GOT3 (cell line): ENCODE measurements at places on chromosomes 4 and X.

DNA sequence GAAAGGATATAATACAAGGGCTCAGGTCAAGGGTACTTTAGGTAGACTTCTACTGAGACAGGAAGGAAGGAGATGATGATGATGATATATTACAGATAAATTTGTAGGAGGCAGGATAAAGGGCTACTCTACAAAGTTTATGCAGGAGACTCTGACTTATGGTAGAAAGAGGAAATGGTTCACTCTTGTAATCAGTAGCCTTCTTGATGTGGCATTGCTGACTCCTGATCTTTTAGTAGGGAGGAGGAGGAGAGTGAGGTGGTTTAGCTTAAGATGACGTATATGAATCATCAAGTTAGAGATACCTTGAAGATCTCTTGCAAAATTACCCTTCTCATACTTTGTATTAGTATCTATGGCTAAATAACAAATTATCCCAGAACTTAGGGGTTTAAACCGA, 4.7 kb downstream of the BLTP1 start:
- DNase-seq = no peak

DNA sequence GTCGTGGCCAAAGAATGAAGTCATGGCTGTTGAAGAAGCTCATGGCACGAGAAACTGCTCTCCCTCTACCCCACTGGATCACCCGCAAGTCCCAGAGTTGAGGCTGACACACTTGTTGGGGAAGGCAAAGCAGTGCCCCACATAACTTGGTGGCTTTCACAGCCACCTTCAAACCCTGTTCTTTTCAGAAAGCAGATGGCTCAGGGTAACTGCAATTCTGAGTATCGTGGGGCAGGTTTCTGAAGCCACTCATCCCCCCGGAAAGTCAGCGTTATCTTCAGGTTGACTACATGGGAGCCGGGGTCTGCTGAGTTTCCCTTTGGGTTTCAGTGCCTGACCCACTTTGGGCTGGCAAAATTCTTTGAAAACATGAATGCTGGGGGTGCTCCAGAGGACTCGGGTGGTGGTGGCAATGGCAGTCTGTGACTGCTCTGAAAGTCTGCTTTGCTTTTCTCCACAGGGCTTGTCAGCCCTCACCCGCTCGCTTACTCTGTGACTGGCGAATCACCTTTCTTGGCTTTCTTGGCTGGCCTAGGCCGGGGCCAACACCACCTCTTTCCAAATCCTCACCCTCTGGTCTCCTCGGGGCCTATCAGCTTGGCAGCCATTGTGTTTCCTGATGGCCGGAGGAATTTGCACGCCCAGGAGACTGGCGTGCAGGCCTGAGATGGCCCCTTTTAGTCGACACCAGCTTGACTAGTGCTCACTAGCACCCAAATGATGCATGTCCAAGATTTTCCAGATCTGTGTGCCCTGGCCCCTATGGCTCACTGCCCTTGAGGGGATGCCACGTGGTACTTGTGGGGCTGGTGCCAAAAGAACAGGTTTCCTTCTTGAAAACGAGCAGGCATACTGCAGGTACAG, 7.3 kb downstream of the PPP1R3F start:
- DNase-seq = no peak

- no peak for DNase-seq
These were observed 356.0 kb upstream of the RASGEF1B start for GRCh38 chr4:81827577-81828202.

- DNase-seq = no peak
These were observed 24.4 kb upstream of the PDZD4 start for GRCh38 chrX:153854702-153855101.

DNA sequence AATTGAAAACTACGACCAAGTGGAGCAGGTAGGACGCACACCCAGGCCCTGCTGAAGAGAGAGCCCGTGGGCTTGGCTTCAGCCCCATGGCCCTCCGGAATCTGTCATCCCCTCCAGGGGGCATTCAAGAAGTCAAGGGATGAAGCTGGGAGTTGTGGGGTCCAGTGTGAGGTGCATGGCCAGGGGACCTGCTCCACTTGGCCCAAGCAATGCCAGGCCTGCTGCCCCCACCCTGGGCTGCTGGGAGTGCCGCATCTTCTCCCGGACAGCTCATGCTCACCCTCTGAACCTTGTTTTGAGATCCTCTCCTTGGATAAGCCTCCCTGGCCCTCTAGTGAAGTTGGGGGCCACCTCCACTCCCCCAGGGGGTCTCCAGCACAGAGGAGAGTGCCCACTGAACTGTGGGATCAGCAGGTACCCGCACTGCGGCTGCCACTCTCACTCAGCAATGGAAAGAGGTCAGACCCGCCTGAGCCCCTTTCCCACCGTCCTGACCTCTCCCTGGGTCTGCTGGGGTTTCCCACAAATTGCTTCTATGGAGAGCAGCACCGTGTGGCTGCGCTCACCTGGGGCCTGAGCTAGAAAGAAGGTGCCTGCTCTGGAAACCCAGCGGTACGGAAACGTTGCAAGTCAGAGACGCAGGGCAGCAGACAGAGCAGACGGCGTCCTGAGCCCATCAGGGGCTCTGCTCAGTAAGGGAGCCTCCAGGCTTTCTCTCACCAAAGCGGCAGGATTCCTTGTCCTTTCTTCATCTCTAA, 5.0 kb upstream of the ABLIM2 start:
- DNase-seq = no peak

- no peak for DNase-seq
These were observed 85.6 kb downstream of the ANTXR2 start for GRCh38 chr4:79987401-79987800.

GRCh38 chrX:519741-520140, 110.8 kb upstream of the SHOX start:
- no peak for DNase-seq

GRCh38 chrX:104988038-104988437, 232.5 kb downstream of the TEX13A start:
- DNase-seq = no peak

GRCh38 chr4:4857001-4857808, 2.3 kb upstream of the MSX1 start:
- DNase-seq = no peak

DNA sequence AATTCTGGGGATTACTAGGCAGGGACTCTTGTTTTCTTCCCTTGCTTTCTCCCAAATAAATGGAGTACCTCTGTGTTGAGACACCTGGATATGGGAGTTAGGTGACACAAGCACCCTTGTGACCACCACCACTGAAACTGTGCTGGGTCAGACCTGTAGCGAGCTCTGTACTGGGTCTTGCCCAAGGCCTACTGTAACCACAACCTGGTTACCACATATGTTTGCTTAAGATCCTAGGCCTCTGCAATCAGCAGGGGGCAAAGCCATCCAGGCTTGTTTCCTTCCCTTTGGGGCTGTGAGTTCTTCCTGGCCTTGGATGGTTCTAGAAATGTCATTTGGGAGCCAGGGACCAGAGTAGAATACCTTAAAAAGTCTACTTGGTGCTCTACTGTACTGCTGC, 49.4 kb downstream of the LPAR4 start:
- DNase-seq = no peak

DNA sequence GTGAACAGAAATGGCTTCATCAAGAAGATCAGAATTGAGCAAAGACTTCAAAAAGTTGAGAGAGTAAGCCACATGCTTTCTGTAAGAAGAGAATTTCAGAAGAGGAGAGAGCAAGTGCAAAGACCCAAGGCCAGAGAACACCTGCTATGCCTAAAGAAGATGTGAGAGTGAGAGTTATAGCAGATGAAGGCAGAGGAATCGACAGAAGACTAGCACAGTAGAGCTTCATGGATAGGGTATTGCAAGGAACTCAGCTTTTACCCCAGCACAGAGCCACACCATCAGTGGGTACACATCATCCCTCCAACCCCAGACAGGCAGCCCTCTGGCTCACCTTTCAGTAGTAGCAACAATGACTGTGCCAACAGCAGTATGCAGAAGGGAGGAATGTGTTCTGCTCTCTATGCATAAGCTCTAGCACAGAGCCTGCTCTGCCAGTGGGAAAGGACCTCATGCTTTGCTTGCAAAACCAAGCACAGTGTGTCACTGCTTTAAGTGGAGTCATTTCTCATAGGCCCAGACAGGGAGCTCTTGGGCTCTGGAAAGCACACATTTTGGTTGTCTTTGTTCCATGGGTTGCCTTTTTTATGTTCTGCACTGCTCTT, 318.6 kb downstream of the NAF1 start:
- DNase-seq = no peak

GRCh38 chr4:140046543-140046942, 107.4 kb downstream of the MAML3 start:
- no peak for DNase-seq

DNA sequence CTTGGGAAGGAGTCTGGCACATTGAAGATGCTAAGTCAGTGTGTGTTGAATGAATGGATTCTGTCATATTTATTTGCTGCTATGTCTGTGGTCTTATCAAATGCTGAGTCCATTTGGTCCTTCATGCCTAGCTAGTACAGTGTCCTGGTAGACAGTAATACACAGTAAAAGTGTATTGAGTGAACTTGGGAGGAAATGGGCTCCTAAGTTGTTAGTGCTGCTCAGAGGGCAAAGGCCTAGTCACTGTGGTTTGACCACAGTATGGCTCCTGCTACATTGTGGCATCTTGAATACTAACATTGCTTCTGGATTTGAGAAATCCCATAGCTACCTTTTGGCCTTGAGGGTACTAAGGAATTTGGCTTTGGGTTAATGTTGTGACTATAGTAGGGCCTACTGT, 33.9 kb downstream of the MTM1 start:
- DNase-seq = no peak

- no peak for DNase-seq
These were observed 123.3 kb upstream of the TBL1X start for GRCh38 chrX:9341291-9342201.

DNA sequence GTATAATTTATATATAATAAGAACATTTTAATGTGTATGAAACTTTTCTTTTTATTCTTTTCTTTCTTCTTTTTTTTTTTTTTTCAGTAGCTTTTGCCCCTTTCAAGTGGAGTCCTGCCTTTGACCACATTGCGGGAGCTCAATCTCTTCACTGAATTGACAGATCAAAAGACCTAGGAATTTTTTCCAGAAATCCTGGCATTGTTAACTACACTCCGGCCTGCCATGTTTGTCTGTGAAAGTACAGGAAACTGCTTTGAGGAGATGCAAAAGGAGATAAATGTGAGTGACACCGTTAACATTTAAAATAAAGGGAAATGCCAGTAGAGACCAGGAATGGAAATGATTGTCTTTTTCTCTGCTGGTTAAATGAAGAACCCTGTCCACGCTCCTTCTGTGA, 159.3 kb upstream of the VCX3A start:
- DNase-seq = no peak

- no peak for DNase-seq
These were observed 521.5 kb downstream of the BCOR start for GRCh38 chrX:39576041-39576872.

- no peak for DNase-seq
These were observed 193.0 kb upstream of the LCORL start for GRCh38 chr4:18214411-18215055.

GRCh38 chr4:16862697-16863096, 35.7 kb downstream of the LDB2 start:
- no peak for DNase-seq

DNA sequence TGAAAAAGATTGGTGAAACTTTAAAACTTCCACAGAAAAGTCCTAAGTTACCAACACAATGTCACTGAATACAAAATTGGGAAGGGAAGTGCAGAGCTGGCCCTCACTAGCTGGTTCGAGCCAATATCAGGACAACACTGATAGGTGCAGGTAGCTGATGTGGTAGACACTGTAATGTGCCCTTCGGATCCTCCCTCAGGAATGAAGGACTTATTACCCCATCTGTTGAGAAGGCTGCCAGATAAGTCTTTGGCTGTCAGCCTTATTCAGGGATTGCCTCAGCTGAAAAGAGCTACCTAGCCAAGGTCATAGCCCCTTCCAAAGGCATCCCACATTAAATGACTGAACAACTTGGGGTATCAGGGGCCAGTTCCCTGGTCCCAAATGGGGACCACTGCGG, 5.3 kb downstream of the MCF2 start:
- no peak for DNase-seq
